Activated CD8-positive, alpha-beta T cell treated with anti-CD3 and anti-CD28 coated beads, Interleukin-2, amount 10 ng/mL, durations not matched to agents 7 days and 5 days (primary cell): ENCODE measurements at places on chromosomes 1 and 21.

DNA sequence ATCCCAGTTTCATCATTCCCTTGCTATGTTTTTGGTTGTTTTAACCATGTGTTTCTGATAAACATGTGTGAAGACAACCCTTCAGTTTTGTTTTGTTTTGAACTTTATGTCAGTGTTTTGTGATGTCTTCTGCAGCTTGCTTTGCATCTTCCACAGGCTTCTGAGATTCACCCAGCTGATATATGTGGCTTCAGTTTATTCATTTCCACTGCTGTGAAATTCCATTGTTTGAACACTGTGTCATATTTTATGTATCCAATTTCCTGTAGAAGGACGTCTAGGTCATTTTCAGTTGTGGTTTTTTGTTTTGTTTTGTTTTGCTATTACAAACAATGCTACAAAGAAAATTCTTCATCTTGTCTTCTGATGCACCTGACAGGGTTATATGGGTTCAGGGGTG is 27.2 kb upstream of the SLC26A9 start:
- H3K27me3 ChIP-seq: no peaks in the 10 kb centered on the region
- no peak for DNase-seq
- H3K4me1 ChIP-seq: no peaks in the 10 kb centered on the region
- H3K36me3 ChIP-seq: no peaks in the 10 kb centered on the region
- no peak overlapping the region for H3K27ac ChIP-seq

GRCh38 chr1:72288886-72289285 is 6.5 kb upstream of the NEGR1 start:
- no peak overlapping the region for H3K27ac ChIP-seq
- no peaks in the 10 kb centered on the region for H3K36me3 ChIP-seq
- no peak for DNase-seq
- H3K4me1 ChIP-seq: no peaks in the 10 kb centered on the region

DNA sequence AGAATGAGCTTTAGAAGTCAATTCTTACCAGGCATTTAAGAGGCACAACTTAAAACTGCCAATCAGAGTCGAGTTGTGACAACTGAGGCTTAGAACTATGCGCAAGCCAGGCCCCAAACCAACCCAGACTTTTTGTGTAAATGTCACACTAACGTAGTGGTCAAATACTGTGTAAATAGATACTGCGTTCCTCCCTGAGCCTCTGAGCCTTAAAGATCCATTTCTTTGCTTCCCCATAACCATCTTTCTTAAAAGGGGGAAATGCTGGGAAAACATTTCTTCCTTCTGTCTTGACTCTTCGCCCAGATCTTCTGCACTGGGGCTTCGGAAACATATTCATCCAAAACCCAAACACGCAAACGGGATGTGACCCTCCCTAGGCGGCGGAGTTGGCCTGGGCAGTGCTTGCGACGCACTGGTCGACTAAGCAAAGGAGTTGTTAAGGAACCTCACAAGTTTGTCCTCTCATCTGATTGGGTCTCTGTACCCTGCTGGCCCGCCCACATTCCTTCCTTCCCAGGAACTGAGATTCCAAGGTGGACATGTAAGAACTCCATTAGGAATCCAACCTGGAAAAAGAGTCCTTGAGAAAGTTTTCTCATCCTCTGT is 2.6 kb downstream of the ADAMTS5 start:
- peaks cover 39% of the 10 kb centered on the region for H3K27me3 ChIP-seq
- H3K4me1 ChIP-seq: no peaks in the 10 kb centered on the region
- H3K4me3 ChIP-seq: no peak overlapping the region
- H3K36me3 ChIP-seq: no peaks in the 10 kb centered on the region
- no peak overlapping the region for H3K27ac ChIP-seq
- DNase-seq: no peak

- H3K27me3 ChIP-seq: peaks cover 4% of the 10 kb centered on the region
- peak overlapping the region; percentile 85 for H3K4me3 ChIP-seq
- no peak for DNase-seq
- peaks cover 10% of the 10 kb centered on the region for H3K36me3 ChIP-seq
Measured at GRCh38 chr1:211257826-211258225, 1.3 kb upstream of the RCOR3 start.

DNA sequence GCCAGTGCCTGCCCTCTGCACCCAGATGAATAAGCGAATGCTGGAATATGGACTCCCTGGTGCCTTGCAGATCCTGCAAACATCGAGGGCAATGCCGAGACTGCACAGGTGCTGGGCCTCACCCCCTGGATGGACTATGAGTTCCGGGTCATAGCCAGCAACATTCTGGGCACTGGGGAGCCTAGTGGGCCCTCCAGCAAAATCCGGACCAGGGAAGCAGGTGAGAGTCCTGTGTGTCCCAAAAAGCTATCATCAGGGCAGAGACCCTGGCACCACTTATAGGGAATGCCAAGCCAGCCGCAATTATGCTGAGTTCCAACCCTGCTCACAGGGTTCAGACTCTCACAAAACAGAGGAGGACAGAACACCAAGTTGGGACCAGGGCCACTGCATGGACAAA is 17.2 kb downstream of the TMEM81 start:
- DNase-seq: no peak
- no peaks in the 10 kb centered on the region for H3K27me3 ChIP-seq
- H3K36me3 ChIP-seq: no peaks in the 10 kb centered on the region
- no peak overlapping the region for H3K27ac ChIP-seq
- no peak overlapping the region for H3K4me3 ChIP-seq

GRCh38 chr1:116326486-116326885 is 46.6 kb upstream of the ATP1A1 start:
- H3K27ac ChIP-seq: peak overlapping the region; percentile 95
- peak overlapping the region; percentile 46 for H3K4me3 ChIP-seq
- H3K27me3 ChIP-seq: no peaks in the 10 kb centered on the region
- H3K36me3 ChIP-seq: peaks cover 2% of the 10 kb centered on the region
- no peak for DNase-seq
- H3K4me1 ChIP-seq: peaks cover 53% of the 10 kb centered on the region

DNA sequence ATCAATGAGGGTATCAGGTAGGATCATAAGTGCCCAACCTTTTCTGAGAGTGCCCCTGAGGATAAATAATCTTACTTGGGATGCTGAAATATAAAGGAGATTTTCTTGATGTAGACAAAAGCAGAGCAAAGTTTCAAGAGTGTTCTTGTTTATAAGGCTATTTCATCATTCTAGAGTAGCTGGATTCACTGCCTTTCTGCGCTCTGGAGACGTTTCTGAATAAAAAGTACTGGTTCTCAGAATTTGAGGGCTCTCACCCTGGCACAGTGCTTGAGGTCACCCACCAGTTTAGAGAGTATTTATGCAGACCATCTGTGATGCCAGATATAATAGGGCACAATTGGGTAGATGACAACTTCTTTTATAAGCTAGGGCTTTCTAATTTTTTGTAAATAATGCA is 103.3 kb downstream of the GDAP2 start:
- no peaks in the 10 kb centered on the region for H3K4me1 ChIP-seq
- no peaks in the 10 kb centered on the region for H3K36me3 ChIP-seq
- peaks cover 15% of the 10 kb centered on the region for H3K27me3 ChIP-seq
- DNase-seq: no peak
- H3K4me3 ChIP-seq: no peak overlapping the region
- H3K27ac ChIP-seq: no peak overlapping the region

- no peak overlapping the region for H3K27ac ChIP-seq
- peaks cover 16% of the 10 kb centered on the region for H3K27me3 ChIP-seq
- no peak overlapping the region for H3K4me3 ChIP-seq
Measured at GRCh38 chr1:211648336-211648735, 27.1 kb downstream of the NEK2 start.
